Posterior vena cava (tissue), 2 donors: ENCODE measurements at places on chromosomes 13 and 19. TPM values are rescaled to one million over a fixed set of nuclear protein-coding genes. Genes with fewer than 3 reads are reported as not detected.
A peak's percentile ranks its signal among the peaks of the same experiment; 100 is the strongest.

GRCh38 chr13:37870489-37870845 is 895 bp upstream of the TRPC4 start:
- no peak for DNase-seq

- DNase-seq, result peak; percentile 28
Measured at GRCh38 chr19:38538793-38539528, 78.8 kb downstream of the MAP4K1 start.

DNA sequence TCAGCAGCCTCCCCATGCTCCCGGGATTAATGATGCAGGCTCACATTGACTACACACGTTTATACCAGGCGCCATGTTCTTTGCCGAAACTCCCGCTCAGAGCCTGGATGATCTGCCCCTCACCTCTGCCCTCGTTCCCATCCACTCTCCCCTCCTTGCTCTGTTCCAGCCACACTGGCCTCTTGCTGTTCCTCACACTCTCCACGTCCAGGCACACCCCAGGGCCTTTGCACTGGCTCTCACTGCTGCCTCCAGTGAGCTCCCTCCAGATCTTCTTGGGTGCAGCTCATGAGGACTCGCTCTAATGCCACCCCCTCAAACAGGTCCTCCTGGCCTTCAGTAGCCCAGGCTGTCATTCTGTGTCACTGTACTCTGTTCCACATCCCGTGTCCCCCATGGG is 39.2 kb downstream of the DPF1 start:
- no peak for DNase-seq

GRCh38 chr13:28539625-28540286 is 44.8 kb upstream of the FLT1 start:
- no peak for DNase-seq

- DNase-seq, result no peak
Measured at GRCh38 chr13:55067946-55068345, 2039.3 kb downstream of the OLFM4 start.

DNA sequence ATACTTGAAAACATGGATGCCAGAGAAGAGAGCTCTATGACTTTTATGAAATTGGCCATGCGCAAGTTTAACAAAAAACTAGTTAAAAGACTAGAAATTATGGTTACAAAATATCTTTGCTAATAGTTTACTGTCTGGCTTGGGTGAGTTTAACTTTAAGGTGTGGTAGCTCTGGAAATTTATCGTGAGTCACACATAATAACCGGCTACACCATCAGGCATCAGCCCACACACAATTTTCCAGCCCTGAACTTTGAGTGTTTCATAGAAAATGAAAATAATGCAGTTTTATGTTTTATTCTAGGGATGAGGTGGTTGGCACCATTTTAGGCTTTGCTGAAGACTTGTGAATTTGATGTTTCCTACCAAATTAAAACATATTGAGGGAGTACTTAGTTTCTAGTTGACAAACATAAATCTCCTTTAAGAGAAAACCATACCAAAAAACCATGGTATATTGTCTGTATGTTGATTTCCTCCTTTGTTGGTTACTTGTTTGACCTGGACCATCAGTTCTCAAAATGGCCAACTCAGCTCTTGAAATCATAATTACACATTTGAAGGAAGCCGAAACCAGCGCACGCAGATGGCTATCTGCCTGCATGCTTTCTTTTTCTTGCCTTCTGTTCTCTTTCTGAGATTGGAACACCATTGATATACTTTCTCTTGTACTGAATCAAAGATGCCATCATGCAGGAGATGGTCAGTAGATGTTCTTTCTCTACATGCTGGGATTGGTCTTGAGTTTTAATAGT is 125.1 kb downstream of the AKAP11 start:
- DNase-seq, result no peak

DNA sequence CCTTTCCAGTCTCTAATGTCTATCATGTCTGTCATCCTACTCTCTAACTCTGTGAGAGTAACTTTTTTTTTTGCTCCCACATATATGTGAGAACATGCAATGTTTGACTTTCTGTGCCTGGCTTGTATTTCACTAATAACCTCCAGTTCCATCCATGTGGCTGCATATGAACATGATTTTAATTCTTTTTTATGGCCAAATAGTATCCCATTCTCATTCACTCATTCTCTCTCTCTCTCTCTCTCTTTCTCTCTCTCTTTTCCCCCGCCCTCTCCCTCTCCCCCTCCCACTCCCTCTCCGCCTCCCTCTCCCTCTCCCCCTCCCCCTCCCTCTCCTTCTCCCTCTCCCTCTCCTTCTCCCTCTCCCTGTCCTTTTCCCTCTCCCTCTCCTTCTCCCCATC is 52.0 kb downstream of the DNAJC3 start:
- DNase-seq, result no peak

GRCh38 chr13:59348617-59349016 is 815.1 kb downstream of the DIAPH3 start:
- DNase-seq, result no peak

GRCh38 chr19:55676383-55676782 is 1.4 kb downstream of the EPN1 start:
- DNase-seq, result no peak

DNA sequence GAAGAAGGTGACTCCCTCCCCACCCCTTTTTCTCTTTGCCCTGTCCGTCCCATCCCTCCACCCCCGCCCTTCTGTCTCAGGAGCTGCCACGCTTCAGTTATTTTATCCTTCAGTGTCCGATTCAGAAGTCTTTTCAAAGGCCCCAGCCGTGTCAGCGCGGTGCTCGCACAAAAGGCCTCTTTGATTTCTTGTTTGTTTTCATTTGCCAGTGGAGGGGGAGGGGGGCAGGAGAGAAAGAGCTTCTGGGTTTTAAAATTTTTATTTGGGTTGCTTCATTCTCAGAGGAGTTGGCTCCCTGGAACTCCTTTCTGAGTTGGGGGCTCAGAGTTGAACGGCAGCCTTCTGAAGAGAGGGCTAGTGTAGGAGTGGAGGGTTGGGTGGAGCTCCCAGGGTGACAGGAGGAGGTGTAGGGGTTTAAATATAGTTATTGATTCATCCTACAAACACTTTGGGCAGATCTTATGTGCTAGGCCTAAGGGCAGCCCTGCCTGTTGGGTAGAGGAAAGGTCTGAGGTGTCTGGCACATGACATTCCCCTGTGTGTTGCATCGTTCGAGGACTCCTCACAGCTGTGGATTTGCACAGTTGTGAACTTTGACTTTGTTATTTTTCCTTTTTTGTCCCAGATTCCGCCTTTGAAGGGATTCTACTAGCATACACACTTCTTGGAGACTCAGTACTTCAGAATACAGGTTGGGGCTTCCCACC is 36.8 kb downstream of the NFIX start:
- DNase-seq, result no peak

DNA sequence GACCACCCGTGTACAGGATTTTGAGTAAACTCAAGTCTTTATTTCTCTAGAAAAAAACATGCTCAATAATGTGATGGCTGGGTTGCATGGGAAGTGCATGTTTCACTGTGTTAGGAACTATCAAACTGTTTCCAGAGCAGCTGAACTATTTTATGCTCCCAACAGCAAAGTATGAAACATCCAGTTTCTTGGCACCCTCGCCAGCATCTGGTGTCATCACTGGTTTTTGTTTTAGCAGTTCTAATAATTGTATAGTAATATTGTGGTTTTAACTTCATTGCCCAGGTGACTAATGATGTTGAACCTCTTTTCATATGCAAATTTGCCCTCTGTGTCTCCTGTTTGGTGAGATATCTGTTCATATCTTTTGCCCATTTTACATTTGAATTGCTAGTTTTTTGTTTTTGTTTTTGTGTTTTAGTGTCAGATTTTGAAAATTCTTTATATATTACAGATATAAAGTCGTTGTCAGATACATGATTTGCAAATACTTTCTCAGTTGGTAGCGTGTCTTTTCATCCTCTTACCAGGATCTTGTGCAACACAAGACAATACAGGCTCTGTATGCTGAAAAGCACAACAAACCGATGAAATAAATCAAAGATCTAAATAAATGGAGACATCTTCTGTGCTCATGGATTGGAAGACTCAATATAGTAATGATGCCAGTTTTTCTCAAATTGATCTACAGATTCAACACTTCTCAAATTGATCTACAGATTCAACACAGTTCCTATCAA is 87.8 kb downstream of the IPO5 start:
- no peak for DNase-seq

- DNase-seq, result no peak
Measured at GRCh38 chr13:21297447-21297846, 121.0 kb downstream of the MRPL57 start.

- no peak for DNase-seq
Measured at GRCh38 chr19:17225053-17225452, 973 bp upstream of the OCEL1 start.

DNA sequence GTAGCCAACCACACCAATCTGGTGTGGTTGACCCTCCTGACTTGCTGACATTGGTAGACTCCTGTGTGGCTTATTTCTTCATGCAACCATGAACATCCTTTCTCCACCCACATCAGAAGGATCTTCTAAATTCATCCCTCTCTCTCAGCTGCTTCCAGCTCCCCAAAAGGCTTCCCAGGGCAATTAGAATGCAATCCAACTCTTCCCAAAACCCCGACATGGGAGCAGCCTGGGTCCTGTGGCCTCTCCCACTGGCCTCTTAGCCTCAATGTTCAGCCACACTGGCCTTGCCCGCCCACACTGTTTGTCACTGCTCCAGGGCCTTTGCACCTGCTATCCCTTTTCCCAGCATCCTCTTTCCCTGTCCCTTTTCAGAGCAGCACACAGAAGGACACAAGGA is 199.8 kb upstream of the SGCG start:
- DNase-seq, result no peak

DNA sequence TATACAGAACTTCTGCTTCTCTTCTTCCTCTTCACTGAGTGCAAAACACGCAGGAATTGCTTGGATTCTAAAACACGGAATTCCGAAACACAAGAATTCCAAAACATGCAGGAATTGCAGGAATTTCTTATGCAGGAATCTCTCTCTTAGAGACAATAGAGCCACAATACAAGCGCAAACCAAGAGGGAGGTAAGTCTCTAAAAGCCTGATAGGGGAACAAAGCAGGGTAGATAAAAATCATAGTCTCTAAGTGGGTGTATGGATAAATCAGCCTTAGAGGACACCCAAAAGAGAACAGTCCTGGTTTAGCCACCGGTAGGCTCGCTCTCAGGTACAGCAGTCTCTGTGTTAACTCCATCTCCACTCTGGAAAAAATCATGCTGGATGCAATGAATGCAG is 112.9 kb downstream of the LHFPL6 start:
- DNase-seq, result no peak

GRCh38 chr13:114101358-114102130 is 30.9 kb downstream of the RASA3 start:
- DNase-seq, result peak; percentile 84

- no peak for DNase-seq
Measured at GRCh38 chr13:61706899-61707298, 291.2 kb upstream of the PCDH20 start.

- no peak for DNase-seq
Measured at GRCh38 chr13:39784347-39784746, 128.9 kb downstream of the COG6 start.

DNA sequence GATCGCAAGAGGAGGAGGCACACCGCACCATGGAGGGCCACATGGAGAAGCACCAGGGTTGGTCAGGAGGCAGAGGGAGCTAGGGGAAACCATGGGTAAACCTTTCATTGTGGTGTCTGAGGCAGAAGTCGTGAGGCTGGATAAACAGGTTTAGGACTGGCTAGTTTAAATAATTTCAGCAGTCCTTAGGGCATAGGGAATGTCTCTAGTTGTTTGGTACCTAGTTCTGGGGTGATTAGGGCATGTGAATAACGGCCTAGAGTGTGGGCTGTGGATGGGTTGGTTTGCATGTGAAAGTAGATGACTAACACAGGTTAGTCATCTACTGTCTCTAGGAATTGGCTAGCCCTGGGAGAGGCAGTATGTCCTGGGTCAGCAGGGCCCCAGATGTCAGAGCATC is 102.3 kb downstream of the STOML3 start:
- no peak for DNase-seq

- DNase-seq, result peak; percentile 93
Measured at GRCh38 chr19:18940769-18941627, at the start of gene HOMER3. TSS of gene HOMER3 (minus strand) at chr19:18941217. CDS start at chr19:18938982, 2,235 bp downstream.

GRCh38 chr13:38398711-38399493 is 49.3 kb downstream of the UFM1 start:
- no peak for DNase-seq

DNA sequence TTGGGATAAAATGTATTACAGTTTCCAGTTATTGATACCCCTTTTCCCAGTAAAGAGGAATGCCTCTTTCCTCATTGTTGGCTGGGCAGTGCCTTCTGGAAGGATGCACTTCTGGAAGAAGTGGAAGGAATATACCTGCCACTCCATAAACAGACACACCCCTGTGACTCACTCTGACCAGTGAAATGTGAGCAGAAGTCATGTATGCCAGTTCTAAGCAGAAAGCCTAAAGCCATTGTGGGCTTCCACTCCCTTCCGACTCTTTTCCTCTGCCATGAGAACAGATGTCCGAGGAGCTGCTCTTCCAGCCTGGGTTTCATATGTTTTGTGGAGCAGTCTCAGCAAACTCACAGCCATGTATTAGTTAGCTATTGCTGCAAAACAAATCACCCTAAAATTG is 166.1 kb upstream of the SERP2 start:
- no peak for DNase-seq

DNA sequence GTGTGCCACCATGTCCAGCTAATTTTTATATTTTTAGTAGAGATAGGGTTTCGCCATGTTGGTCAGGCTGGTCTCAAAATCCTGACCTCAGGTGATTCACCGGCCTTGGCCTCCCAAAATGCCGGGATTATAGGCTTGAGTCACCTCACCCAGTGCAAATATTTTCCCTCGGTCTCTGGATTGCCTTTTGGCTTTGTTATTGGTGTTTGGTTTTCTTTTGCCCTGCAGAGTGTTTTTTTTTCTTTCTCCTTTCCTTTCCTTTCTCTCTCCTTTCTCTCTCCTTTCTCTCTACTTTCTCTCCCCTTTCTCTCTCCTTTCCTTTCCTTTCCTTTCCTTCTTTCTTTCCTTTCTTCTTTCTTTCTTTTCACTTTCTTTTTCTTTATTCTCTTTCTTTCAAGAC is 33.2 kb downstream of the KDM4B start:
- DNase-seq, result no peak

Gene FUT1
- 2.1 TPM for total RNA-seq

Gene RUBCNL
- 5.3 TPM for total RNA-seq

Gene CGB5
- total RNA-seq, result not detected

Gene KASH5
- not detected for total RNA-seq

Gene SGCG
- total RNA-seq, result 6.9 TPM

Gene TMIGD2
- total RNA-seq, result 0.38 TPM

Gene TJP3
- total RNA-seq, result not detected
